Hippocampal formation (tissue), 2 donors: ENCODE measurements at places on chromosomes 4 and X.

DNA sequence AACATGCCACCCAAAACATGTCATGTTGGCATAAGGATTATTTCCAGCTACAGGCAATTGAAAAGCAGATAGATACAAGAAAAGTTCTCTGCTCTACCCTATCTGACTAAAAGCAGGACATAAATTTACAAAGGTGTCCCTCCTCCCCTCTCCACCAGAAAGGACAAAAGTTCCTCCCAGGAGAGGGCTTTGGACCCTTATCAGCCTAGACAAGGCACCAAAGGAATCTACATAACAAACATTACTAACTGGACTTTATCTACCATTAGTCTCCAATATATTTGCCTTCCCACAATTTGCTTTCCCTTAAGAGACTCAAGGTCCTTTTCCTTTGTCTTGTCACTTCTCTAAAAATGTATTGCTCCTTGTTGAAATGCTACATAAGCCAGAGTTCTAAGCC lies 55.6 kb downstream of the ADGRA3 start:
- DNase-seq, result no peak

GRCh38 chrX:44105228-44105913 lies 132.2 kb upstream of the NDP start:
- no peak for DNase-seq

DNA sequence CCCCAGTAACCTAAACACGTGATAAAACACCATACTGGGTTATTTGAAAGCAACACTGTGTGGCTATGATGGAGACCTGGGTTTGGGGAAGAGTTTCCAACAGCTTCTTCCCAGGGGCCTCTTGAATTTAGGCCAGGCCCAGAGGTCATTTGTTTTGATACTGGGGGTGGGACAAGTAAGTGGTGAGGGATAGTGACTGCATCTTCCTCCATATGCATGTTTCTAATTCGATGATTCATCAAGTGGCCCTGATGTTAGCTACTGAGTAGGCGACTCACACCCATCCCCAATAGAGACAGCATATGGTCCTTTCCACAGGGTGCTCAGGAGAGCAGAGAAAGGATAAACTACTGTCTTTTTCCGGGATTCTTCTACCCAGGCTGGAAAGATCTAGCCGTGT lies 2.7 kb downstream of the NDP start:
- no peak for DNase-seq

GRCh38 chr4:112075129-112075753 lies 70.0 kb upstream of the FAM241A start:
- no peak for DNase-seq

GRCh38 chr4:87510747-87511146 lies 18.4 kb downstream of the SPARCL1 start:
- DNase-seq, result no peak

GRCh38 chrX:77434962-77435361 lies 12.2 kb upstream of the FGF16 start:
- DNase-seq, result no peak

DNA sequence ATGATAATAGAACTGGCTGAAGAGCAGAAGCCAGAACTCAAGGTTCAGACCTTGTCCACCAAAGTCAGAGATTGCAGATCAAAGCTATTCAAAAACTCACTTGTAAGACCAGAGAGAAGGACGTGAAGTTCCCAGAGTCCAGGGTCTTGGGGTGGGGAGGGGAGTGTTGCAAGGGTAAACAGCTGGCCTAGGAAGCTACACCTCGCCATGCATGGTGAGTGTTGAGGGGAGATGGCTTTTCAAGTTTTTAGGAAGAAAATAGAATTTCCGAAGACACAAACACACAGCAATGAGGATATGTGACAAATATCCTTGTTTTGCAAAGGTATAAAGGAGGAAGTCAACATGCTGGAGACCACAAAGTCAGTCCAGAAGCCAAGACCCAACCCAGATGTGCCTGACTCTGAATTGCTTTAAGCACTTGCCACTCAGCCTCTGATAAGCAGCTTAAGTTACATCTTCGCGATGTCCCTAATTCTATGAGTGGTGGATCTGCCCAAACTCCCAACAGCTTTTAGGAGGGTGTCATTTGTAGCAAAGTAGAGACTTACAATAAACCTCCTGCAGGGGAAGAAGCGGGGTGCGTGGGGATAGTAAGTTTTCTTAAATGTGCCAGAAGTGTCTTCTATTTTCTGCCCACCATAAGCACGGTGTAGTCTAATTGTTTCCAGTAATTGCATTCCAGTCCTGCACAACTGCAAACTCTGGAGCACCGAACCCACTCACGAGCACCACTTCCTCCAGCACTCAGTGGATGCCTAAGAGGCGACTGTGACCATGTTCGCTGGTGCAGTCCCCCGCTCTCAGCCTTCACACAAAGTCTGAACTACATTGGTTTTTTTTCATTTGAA lies 26.5 kb downstream of the HAND2 start:
- no peak for DNase-seq

- DNase-seq, result no peak
Observed at GRCh38 chr4:93217431-93217830, 611.1 kb upstream of the ATOH1 start.

DNA sequence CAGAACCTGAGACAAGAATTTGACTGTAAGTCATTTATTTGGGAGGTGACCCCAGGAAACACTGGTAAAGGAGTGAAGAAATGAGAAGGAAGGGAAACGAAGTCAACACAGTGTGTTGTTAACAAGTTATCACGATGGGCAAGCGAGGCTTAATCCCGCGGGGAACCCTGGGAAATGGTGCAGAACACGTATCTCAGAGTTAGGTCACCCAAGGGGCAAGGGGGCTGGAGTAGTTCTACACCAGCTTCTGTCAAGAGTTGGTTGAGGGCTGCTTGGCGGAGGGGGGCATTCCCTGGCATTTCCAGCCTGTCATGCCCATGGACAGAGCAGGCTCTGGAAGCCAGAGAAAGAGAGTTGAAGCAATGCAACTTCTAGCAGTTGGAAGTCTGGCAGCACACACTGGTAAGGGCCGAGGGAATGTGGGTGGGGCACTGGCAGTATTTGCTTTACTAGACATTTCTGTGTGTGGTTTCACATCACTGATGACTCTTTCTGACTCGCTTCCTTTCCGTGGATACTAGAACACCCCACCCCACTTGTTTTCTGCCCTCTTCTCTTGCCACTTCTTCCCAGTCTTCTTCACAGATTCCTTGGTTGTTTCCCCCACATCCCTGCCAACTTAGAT lies 52.2 kb upstream of the ADGRG2 start:
- no peak for DNase-seq

DNA sequence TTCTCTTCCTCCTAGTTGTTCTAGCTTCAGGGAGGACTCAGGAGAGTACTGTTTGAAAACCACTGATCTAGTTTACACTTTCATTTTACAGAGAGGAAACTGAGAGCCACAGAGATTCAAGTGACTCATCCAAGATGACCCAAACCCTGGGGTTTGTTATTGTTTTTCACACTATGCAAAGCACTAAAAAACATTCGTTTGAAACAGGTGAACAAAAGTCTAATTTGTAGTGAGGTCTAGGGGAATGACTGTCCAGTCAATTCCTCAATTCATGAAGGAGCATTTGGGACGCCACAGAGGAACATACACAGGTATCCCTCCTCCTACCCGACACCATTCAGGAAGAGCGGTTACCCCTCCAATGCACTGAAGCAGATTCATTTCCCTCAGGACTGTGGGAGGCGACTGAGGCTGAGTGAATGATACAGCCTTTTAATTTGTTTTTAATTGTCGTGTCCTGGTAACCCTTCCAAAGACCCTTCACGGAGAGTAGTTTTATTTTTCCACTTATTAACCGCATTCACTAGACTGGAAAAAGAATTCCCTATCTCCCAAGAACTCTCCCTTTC lies 30.3 kb downstream of the TLR10 start:
- no peak for DNase-seq

DNA sequence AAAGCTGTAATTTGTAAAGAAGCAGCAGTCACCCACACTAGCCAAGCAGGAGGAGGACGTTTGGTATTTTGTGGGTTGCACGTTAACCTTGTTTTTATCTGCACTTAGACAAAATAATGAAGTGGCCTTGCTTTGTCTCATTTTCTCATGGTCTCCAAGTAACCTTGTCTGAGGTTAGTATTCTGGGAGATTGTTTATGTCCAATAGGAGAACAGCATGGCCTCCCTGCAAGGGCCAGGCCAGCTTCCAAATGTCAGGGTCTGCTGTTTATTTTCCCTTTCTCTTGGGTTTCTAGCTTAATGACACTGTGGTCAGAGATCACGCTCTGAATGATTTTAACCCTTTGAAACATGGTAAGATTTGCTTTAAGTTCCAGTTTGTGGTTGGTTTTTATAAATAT lies 29.9 kb downstream of the PNMA6E start:
- no peak for DNase-seq

DNA sequence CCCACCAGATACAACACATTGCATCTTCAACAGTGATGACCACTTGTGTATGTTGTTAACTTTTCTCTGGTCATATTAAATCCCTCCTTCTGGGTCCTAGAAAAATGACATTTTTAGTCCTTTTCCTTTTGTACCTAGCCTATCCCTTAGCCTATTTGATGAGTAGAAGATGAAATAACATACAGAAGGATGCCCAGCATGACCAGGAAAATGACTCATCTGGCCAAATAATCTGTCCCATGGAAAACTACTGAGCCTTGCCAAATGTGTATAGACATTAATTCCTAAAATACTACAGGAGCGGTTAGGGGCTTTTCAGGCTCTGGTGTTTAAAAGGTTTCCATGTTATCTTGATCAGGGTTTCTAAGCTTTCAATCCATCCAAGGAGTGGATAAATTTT lies 129.0 kb upstream of the KCNIP4 start:
- DNase-seq, result no peak

DNA sequence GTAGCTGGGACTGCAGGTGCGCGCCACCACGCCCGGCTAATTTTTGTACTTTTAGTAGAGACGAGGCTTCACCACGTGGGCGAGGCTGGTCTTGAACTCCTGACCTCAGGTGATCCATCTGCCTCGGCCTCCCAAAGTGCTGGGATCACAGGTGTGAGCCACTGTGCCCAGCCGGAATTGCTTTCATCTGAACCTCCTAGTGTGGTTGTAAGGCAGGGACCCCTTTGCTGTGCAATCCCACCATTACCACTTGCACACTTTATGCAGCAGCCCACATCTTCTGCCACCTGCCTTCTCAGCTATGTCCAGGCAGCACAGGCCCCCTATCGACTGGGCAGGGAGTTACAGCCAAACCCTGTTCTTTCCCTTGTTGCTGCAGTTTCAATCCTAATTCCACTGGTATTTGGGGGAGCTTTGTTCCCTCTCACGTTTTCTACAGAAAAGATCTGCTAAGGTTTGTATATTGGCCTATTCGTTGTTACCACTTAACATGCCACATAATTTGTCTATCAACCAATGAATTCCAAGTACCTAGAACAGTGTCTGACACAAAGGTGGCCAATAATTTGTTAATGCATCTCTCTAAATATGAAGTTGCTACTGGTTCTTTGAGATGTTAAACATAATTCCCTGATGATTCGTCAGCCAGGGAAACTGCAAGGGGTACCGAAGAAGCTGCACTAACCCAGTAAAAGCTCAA lies 6.5 kb downstream of the RPL39 start:
- DNase-seq, result no peak

DNA sequence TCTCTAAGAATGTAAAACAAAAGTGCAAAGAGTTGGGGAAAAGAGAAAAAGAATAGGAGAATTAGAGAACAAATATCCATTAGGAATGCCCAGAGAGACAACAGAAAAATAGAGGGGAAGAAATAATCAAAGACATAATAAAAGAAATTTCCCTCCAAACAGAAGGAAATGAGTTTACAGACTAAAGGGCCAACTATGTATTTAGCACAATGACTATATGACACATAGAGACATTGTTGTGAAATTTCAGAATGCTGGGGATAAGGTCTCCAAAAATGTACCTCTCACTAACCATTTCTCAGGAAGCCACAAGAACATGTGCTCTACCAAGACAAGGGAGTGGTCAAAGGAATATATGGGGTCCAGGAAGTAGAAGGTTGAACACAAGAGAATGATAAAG lies 121.0 kb upstream of the ACSL4 start:
- no peak for DNase-seq

DNA sequence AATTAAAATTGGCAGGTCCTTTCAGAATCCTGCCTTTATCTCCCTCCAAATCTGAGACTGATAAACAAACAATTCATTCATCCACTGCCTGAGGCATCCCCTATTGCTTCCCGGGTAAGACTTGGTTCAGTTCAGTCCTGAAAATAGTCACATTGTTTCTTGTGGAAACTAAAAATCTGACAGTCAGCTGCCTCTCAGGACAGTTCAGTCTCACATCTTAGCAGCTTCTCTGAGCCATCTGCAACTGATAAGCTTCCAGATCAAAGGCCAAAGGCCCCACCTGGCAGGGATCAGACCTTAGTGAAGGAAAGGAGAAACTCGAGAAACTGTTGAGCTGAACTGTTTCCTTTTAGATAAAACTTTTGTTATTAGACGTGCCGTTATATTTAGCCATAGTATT lies 264.5 kb downstream of the IL15 start:
- DNase-seq, result no peak

- DNase-seq, result no peak
Observed at GRCh38 chrX:51896626-51897025, 3.2 kb downstream of the MAGED1 start.

- no peak for DNase-seq
Observed at GRCh38 chr4:11966782-11967181, 538.1 kb upstream of the HS3ST1 start.

GRCh38 chr4:39464886-39465501 lies 6.1 kb downstream of the LIAS start:
- DNase-seq, result no peak

DNA sequence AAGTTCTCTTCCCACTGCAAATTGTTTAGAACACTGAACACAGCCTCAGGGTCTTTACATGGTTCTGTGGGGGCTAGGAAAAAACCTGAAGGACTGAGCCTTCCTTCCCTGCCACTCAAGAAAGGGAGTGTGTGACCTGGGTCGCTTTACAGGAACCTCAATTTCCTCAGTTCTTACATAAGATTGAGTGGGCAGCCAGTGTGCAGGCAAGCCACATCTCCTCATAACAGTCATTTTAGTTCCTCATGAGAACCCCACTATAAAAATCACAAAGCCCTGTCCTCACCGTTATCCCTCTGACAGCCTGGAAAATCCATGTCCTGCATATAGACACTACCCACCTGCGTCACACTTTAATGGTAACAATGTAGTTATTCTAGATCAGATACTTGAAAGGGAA lies 2.1 kb upstream of the ETDC start:
- no peak for DNase-seq

GRCh38 chrX:2691543-2692220 lies 587 bp downstream of the CD99 start:
- DNase-seq, result no peak

- DNase-seq, result no peak
Observed at GRCh38 chrX:131646106-131646505, 102.2 kb downstream of the OR13H1 start.

- no peak for DNase-seq
Observed at GRCh38 chr4:119783189-119783983, 154.8 kb upstream of the PDE5A start.

DNA sequence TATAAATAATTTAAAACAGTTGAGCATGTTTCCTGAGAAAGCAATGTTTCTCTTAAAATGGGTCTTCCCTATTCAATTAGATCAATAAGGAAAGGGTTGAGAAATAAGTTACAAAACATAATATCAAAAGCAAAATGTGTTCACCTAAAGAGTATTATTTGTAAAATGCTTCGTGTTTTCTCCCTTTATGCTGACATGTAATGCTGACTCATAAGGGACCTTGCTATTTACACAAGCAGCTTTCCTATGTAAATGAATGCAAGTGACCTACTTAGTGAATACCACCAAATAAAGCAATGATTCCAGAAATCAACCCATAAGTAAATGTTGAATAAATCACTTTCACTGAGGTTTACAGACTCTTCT lies 91.5 kb downstream of the ELOVL6 start:
- DNase-seq, result no peak
